Left cardiac atrium (tissue), 4 donors: ENCODE measurements at places on chromosomes 5 and 9.

DNA sequence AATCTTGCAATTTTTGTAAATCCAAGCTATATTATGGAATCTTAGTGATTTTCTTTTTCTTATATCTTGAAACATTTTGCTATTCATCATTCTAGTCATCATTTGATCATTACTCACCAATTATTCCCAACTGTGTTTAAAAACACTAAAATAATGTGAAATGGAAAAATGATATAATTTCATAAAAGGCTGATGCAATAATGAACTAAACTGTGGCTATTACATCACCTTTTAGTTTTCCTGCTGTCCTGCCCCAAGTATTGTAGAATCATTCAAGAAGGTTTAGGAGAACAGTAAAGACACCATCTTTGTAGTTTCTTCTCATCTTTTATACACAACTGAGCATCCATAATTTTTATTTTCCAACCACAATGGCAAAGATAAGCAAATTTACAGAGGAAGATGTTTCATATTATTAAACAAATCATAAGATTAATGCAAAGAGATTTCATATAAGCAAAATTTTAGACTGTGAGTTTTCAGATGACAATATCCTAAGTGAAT, 431.0 kb upstream of the SLC30A5 start:
- no peak for DNase-seq

DNA sequence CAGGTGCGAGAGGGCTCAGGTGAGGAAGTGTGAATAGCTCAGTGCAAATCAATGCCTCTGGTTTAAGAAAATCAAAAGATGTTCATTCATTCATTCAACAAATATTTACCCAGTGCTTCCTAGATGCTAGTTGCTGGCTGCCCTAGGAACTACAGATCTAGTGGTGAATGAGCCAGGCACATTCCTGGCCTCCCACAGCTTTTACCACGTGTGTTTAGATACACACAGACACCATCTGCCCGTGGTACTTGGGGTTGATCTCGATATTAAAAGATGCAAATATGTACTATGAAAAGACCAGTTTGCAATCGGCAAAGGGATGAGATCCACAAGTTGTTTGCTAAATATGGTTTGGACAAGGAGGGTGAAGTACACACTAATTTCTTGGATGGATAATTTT, 78.2 kb downstream of the GTF3C4 start:
- no peak for DNase-seq

DNA sequence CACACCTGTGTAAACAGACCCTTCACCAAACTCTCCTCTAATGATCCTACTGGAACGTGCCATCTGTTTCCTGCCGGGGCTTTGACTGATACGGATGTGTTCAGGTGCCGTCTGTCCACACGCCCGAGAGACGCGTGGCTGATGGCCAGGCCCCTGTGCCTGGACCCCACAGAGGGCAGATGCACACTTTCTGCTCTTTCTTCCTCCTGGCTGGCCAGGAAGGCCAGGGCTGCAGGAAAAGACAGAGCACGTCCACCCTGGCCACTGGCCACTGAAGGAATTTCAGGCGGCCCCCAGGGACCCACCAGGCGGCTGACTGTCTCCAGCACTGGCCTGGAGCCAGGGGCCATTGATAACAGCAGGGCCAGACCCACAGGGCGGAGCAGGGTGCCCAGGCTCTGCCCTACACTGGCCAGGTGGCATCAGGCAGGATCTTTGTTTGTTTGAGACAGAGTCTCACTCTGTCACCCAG, 3.6 kb upstream of the ENG start:
- peak; percentile 87 for DNase-seq

DNA sequence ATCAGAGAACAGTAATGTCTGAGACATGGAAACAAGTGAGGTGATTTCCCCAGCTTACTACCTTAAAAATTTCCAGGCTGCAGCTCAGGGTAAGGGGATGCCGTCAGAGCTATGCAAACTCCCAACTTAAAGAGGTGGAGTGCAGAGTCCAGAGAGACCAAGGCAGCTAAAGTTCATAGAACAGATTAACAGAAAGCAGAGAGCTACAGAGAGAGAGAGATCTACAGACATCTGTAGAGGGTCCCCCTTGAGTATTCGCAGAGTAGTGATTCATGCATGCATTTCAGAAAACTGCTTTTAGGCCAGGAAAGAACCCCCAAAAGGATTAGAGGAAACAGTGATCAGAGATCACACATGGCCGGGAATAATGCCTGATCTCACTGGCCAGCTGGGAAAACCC, 306.2 kb upstream of the PUM3 start:
- no peak for DNase-seq

DNA sequence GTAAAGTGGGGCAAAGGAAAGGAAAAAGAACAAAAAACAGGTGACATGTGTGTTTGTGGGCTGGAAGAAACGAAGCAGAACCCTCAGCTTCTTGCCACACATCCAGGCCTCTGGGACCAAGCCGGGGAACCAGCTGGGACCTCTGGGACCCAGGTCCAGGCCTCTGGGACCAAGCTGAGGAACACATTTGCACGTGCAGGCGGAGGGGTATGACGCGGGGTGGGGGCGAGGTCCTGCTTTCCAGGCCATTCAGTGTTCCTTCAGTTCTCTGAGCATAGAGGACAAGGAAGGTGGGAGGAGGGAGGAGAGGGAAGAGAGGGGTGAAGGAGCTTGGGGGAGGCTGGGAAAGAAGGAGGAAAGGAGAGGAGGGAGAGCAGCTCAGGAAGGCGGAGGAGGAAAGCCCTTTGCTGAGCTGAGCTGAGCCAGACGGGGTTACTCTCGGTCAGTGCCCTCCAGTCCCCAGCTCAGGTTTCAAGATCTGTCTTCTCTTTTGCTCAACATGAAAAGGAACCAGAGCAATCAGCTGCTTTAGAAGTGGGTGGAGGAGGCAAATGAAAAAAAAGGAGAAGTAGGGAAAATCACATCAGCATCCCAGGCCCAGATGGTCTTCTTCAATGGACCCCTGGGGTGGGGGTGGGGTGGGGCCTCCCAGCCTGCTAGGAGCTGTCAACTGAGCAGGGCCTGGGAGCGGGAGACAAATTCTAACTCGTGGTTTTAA, 59.1 kb downstream of the ABCA1 start:
- peak; percentile 71 for DNase-seq

- DNase-seq = no peak
Measured at GRCh38 chr5:124456249-124456648, 290.2 kb downstream of the ZNF608 start.

GRCh38 chr9:18393340-18394130, 80.4 kb upstream of the ADAMTSL1 start:
- DNase-seq = peak; percentile 27

- no peak for DNase-seq
Measured at GRCh38 chr5:61675015-61675692, 343.1 kb downstream of the ZSWIM6 start.

DNA sequence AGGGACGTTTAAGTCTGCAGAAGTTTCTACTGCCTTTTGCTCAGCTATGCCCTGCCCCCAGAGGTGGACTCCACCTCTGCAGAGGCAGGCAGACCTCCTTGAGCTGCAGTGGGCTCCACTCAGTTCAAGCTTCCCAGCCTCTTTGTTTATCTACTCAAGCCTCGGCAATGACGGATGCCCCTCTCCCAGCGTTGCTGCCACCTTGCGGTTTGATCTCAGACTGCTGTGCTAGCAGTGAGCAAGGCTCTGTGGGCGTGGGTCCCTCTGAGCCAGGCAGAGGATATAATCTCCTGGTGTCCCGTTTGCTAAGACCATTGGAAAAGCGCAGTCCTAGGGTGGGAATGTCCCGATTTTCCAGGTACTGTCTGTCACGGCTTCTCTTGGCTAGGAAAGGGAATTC, 2188.5 kb upstream of the WWC1 start:
- DNase-seq = no peak

DNA sequence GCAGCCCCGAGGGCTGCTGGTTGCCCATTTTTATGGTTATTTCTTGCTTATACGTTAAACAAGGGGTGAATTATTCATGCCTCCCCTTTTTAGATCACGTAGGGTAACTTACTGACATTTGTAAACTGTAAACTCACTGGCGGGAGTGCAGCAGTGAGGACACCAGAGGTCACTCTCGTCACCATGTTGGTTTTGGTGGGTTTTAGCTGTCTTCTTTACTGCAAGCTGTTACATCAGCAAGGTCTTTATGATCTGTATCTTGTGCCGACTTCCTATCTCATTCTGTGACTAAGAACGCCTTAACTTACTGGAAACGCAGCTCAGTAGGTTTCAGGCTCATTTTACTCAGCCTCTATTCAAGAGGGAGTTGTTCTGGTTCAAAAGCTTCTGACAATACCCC, 155.0 kb upstream of the PRDM9 start:
- DNase-seq = no peak

DNA sequence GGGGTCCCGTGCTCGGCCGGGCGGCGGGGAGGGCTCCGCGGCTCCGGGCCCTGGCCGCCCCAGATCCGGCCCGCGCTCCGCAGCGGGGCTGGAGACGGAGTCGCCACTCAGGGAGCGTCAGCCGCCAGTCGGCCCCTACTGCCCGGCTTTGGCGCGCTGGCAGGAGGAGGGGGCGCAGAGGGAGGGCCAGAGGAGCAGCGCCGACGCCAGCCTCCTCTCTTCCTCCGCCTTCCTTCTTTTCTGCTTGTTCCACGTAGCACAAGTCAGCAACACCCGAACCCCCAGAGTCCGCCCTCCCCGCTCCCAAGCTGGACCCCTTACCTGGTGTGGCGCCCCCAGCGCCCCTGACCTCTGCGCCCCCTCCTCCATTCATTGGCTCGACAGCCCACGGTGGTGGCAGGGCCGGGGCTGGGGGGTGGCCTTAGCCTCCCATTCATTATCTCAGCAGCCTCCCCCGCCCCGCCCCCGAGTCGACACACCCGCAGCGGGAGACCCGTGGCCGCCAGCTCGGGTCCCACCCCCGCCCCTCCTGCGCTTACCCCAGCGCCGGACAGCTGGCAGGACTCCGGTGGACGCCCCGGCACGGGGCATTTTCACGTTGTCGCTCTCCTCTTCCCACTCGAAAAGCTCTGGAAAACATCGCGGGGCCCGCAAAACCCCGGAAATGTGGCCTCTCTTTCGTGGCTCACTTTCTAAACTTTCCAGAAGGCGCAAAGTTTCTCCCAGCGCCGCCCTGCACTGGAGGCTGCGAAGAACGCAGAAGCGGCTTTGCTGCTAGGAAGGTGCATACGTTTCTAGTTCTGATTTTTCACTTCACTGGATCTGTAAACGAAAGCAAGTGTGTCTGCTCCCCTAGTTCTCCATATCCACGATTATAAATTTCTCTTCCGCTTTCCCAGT, at the start of gene LPAR1:
TSS of gene LPAR1 (minus strand) at position 140 of the 900 bp plus-strand sequence. CDS start 66,353 bp downstream, outside the sequence.
- DNase-seq = peak; percentile 66
